NCI-H2029 treated with DMSO at 0.1 percent for 48 hours (cell line): ENCODE measurements at places on chromosomes 7 and 10.

GRCh38 chr7:48337012-48337621, 165.9 kb downstream of the ABCA13 start:
- DNase-seq, result no peak

- DNase-seq, result no peak
These were observed 15.8 kb downstream of the ANKRD22 start for GRCh38 chr10:88835910-88836221.

DNA sequence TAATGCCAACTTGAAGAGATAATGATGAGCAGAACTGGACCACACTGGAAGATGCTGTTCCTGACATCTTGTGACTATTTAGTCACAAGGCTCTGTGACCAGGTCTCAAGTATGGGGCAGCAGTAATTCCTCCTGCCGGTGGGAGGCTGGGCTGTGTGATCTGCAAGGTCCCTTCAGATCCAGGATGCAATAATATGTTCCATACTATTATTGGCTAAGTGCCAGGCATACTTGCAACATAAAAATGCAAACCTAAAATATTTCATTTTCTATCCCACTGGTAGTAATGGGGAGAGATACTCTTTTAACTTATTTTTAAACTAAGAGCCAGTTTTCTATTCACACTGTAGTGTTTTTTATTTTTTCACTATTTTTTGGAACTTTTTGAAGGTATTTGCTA, 171.5 kb downstream of the CYP26A1 start:
- DNase-seq, result no peak

- no peak for DNase-seq
These were observed 724 bp downstream of the CAPZA2 start for GRCh38 chr7:116862951-116863670.

GRCh38 chr10:123583639-123584418, 82.3 kb upstream of the GPR26 start:
- peak; percentile 27 for DNase-seq

DNA sequence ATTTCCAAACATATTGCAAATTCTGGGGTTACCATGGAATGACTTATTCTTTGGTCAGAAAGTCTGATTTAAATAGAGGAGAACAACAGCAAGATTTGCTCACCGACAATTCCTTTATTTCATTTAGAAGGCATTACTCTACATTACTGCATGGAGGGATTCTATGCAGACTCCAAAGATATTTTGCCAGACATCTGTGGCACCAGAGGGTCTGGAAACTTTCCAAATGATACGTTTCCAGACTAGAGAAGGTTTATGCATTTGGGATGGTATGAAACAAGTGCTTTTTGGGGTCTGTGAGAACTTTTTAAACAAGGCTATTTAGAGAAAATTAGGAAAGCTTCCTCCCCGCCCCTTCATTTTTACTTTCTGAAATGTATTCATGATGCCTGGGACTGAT, 125.3 kb downstream of the SAMD9 start:
- DNase-seq, result no peak

DNA sequence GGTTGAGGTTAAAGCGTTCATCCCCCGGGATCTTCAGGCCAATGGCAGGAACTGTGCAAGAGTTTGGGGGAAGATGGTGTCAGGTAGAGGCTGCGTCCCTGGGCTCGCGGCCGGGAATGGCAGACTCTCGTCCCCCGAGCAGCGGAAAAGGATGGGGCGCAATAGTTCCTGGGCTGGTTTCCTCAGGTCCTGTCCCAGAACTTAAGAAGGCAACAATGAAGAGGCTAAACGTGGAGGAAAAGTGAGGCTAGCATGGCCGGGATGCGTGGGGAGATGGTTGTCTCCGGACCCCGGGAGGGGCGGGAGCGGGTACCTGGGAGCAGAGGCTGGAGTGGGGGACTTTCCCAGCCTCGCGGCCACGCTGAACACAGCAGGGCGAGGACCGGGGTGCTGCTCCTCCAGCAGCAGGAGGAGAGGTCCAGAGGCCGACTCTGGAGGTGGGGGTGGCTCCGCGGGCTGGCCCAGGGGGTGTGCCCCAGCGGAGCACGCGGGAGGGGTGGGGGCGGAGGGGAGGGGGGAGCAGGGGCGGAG, 882 bp downstream of the IRF5 start:
- no peak for DNase-seq

DNA sequence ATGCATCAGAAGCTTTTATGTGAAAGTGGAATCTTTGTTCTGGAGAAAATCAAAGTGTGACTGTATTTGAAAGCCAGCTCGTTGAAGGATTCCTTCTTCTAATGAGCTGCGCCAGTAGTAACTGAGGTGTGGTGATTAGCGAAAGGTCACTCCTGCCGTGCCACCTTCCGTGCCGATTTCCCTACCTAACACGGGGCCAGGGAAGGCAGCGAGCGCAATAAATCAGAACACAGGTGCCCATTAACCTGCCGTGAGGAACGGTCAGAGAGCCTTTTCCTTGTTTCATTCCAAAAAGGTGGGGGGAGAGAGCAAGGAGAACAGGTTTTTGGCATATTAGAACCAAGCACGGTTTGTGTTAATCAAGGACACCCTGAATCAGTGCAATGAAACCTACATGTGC, 258.0 kb downstream of the CELF2 start:
- no peak for DNase-seq

GRCh38 chr7:30335763-30336487, 51.5 kb downstream of the ZNRF2 start:
- no peak for DNase-seq
